ENCODE measurements at places on chromosomes 12 and 14. TPM values are rescaled to one million over a fixed set of nuclear protein-coding genes. Genes with fewer than 3 reads are reported as not detected.

GRCh38 chr12:94046626-94047410, 101.6 kb upstream of the PLXNC1 start:
- H3K4me3 ChIP-seq, result no peak overlapping the region
- no peak overlapping the region for H3K27ac ChIP-seq
- no peaks in the 10 kb centered on the region for H3K4me1 ChIP-seq
- H3K36me3 ChIP-seq, result no peaks in the 10 kb centered on the region
- no peaks in the 10 kb centered on the region for H3K27me3 ChIP-seq
- DNase-seq, result no peak

DNA sequence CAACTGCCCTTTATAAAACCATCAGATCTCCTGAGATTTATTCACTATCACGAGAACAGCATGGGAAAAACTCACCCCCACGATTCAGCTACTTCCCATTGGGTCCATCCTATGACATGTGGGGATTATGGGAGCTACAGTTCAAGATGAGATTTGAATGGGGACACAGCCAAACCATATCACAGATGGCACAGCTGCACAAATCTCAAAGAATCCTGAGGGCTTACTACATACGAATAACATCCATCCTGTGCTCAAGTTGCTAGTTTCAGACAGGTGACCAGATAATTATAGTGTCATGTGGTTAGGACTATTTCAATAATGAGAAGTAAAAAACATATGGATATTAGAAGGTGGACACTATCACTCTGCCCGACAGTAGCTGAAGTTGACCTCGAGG, 211.2 kb downstream of the NUAK1 start:
- H3K27me3 ChIP-seq, result peaks cover 4% of the 10 kb centered on the region
- no peak for DNase-seq
- no peak overlapping the region for H3K27ac ChIP-seq
- H3K4me1 ChIP-seq, result no peaks in the 10 kb centered on the region

- no peaks in the 10 kb centered on the region for H3K27me3 ChIP-seq
- no peak overlapping the region for H3K4me3 ChIP-seq
- DNase-seq, result no peak
- H3K4me1 ChIP-seq, result peaks cover 18% of the 10 kb centered on the region
- peaks cover 4% of the 10 kb centered on the region for H3K36me3 ChIP-seq
- no peak overlapping the region for H3K27ac ChIP-seq
Measured at GRCh38 chr12:45232756-45233372, 17.0 kb downstream of the ANO6 start.

DNA sequence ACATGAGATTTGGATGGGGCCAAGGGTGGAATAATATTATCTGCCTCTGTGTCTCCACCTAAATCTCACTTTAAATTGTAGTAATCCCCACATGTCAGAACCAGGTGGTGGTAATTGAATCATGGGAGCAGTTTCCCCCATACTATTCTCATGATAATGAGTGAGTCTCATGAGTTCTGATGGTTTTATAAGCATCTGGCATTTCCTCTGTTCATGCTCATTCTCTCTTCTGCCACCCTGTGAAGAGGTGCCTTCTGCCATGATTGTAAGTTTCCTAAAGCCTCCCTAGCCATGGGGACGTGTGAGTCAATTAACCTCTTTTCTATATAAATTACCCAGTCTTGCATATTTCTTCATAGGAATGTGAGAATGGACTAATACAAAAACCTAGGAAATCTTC, 29.9 kb downstream of the TSPAN19 start:
- no peak for DNase-seq
- no peaks in the 10 kb centered on the region for H3K4me1 ChIP-seq
- no peaks in the 10 kb centered on the region for H3K36me3 ChIP-seq
- H3K27ac ChIP-seq, result no peak overlapping the region
- H3K4me3 ChIP-seq, result no peak overlapping the region
- peaks cover 2% of the 10 kb centered on the region for H3K27me3 ChIP-seq

Gene PUS7L
- 35.9 TPM for polyA plus RNA-seq

Gene ZFYVE26
- polyA plus RNA-seq, result 4.3 TPM

Gene OR6C2
- polyA plus RNA-seq, result not detected

Gene DPPA3
- not detected for polyA plus RNA-seq
